ENCODE measurements at places on chromosomes 1 and 21. TPM values are rescaled to one million over a fixed set of nuclear protein-coding genes. Genes with fewer than 3 reads are reported as not detected.

GRCh38 chr21:43315244-43316137, 111.4 kb downstream of the SIK1 start:
- DNase-seq = no peak

GRCh38 chr1:223304931-223305330, 59.0 kb downstream of the SUSD4 start:
- no peak for DNase-seq

DNA sequence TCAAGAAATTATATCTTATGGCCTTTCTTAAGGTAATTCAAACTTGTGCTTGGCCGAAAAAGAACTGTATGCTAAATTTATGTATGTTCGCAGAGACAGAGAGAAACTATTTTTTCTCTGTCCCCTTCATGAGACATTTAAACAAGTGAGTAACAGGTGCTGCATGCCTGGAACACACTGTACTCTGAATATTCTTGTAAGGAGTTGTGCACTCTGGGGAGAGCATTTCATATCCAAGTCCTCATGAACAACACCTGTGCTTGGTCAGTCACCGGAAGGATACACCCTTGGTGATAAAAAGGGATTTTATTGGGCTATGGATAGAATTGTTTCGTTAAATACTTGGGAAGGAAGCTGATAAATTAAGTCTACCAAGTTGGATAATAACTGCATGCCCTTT, 220.8 kb upstream of the NRIP1 start:
- DNase-seq = no peak

GRCh38 chr1:53378932-53379661, 51.2 kb upstream of the LRP8 start:
- no peak for DNase-seq

- DNase-seq = no peak
Observed at GRCh38 chr1:110591956-110592355, 14.2 kb downstream of the KCNA2 start.

DNA sequence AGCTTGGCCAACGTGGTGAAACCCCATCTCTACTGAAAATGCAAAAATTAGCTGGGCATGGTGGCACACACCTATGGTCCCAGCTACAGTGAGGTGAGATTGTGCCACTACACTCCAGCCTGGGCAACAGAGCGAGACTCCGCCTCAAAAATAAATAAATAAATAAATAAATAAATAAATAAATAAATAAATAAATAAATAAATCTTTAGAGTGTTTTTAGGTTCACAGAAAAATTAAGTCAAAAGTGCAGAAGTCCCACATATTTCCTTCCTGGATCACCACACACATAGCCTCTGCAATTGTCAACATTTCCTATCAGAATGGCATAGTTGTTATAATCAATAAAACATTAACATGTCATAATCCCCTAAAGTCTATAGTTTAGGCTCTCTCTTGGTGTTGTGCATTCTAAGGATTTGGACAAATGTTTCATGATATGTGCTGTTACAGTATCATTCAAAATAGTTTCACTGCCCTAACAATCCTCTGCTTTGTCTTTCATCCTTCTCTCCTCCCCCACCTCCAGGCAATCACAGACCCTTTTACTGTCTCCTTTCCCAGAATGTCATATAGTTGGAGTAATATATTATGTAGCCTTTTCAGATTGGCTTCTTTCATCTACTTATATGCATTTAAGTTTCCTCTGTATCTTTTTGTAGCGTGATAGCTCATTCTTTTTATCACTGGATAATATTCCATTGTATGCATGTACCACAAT, 58.3 kb downstream of the LAMC1 start:
- no peak for DNase-seq

DNA sequence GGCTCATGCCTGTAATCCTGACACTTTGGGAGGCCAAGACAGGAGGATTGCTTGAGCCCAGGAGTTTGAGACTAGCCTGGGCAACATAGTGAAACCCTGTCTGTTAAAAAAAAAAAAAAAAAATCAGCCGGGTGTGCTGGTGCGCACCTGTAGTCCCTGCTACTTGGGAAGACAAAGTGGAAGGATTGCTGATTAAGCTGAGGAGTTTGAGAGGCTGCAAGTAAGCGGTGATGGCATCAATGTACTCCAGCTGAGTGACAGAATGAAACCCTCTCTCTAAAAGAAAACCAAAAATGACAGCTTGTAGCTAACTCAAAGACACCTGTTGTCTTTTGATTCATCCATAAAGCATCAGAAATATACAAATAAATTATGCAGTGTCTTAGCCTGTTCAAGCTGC, 31.8 kb downstream of the SIPA1L2 start:
- no peak for DNase-seq

- no peak for DNase-seq
Observed at GRCh38 chr1:160460214-160460642, 59.9 kb downstream of the VANGL2 start.

DNA sequence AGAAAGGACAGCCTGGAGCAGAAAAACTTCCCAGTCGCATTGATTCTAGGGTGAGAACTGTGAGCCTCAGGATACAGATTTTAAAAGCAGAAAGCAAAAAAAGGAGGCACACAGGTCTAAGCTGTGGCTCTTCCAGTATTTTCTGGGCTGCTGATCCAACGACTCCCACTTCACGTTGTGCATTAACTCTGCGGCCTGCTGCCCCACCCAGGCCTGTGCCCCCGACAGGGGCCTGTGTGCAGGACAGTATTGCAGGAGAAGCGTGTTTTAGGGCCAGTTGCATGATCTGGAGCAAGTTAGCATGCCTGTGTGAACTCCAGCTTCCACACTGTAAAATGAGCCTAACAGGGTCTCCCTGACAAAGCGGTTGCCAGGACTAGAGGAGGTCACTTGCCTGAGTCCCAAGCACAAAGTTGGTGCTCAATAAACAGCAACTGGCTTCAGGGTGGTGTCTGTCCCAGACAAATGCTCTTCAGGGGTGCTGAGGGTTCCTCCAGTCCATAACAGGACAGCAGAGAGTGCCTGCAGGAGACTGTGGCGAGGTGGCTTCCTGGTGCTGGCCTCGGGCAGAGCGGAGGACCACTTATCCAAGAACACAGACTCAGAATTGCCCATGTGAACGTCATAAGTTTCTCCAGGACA, 66.8 kb upstream of the RAB4A start:
- DNase-seq = no peak

DNA sequence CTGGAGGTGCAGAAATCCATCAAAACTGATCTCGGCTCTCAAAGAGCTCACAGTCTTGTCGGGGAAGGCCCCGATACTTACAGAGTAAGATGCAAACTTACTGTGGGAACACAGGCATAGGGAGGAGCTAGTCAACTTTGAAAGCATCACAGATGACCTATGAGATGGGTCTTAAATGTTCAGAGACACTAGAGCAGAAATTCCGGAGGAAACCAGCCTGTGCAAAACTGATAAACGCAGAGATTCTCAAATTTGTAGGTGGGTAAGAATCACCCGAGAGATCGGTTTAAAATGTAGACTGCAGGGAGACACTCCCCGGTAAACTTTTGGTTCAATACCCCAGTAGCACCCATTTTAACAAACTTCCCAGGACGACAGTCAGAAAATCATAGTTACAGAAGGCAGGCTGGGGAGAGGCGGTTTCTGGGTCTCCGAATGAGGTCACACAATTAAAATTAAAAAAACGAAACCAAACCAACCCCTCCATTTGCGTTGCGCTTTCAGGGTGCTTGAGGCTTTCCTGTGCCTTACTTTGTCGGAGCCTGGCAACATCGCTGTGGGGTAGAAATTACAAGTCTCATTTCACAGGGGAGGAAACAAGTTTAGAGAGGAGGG, 755 bp upstream of the THRAP3 start:
- DNase-seq = no peak

GRCh38 chr1:2405588-2406295, 6.6 kb downstream of the PEX10 start:
- DNase-seq = no peak

DNA sequence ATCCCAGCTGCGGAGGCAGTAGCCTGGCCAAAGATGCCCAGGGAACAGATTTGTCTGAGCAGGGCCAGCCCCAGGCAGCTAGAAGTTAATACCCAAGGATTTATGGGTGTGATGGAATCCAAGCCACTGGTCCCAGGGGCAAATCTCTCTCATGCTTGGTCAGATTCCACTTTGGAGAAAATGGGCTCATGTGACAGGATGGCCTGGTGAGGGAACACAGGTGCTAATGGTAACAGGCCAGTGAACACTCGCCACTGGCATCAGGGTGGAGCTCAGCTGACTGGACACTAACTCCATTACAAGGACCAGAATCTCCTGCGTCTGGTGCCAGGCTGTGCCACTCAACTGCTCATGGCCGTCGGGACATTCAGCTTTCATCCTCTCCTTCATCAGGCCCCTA, 12.0 kb downstream of the MDM4 start:
- DNase-seq = no peak

DNA sequence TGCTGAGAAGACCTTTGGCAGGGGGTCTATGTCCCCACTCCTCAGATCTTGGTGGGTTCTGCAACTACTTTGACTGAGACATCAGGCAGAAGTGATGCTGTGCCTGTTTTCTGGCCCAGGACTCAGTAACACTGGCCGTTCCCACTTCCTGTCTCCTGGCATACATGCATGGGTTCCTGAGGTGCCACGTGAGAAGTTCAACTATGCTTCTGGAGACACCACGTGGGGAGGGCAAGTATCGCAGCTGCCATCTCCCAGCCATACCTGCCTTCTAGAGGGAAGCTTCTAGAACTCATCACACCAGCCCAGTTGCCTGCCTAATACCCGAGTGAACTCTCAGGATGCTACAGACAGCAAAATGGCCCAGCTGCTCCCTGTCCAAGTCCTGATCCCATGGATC, 65.8 kb downstream of the TRABD2B start:
- DNase-seq = no peak

DNA sequence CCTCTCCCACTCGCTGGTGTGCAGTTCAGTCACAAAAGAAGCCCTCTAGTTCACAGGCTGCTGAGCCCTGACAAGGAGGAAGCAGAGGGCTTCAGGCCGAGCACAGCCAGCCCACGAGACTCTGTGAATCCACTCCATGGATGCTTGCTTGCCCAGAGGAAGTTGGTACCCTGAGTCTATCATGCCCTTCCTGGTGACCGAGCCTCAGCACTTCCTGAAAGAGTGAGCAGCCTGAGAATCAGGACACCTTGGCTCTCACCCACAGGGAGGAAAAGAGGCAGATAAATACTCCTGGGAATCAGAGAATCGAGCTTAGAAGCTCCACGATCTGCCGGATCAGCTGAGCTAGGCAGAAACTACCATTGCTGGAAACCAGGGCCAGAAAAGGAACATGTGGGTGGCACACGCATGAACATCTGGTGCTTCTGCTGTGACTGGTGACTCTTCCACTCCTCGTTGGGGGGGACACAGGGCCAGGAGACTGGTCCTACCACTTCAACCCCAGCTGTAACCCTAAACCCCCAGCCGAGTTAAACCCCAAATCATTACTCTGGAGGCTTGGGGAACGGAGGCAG, 376.3 kb upstream of the CAMK1G start:
- DNase-seq = no peak

- DNase-seq = no peak
Observed at GRCh38 chr1:242585616-242586359, 61.3 kb upstream of the PLD5 start.

- no peak for DNase-seq
Observed at GRCh38 chr1:58941471-58942289, 157.8 kb upstream of the JUN start.

- DNase-seq = no peak
Observed at GRCh38 chr1:59076612-59077011, 220.3 kb upstream of the FGGY start.

GRCh38 chr1:158121604-158122254, 59.0 kb upstream of the CD1D start:
- no peak for DNase-seq

DNA sequence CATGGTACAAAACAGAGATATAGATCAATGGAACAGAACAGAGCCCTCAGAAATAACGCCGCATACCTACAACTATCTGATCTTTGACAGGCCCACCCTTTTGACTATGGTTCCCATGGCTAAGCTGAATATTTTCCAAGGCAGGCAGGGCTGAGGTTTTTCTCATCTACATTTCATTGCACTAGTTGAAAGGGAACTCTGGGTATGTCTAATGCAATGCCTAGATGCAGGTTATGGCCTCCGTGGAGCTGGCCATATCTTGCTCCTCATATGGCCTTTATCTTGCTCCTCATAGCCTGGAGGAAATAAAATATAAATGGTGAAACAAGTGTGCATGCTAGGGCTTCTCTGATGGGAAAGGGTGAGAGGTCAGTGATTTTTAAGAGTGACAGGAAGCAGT, 10.6 kb downstream of the SPRR5 start:
- no peak for DNase-seq

DNA sequence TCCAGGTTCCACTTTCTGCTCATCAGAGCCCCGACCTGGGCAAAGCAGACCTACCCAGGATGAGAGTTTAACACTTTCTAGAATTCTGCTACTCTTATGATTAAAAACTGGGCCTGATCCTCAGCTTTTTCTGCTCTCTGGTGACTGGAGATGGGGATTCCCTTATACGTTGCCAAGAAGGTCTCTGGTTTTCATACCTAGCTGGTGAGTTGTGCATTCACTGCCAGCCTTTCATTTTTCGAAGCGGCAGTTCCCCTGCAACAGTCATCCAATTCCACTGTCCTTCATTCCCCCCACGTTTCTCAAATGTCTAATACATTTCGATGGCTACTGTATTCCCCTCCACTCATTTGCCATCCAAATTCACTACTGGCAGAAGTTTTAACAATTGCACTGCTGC, 135.3 kb downstream of the ADSS2 start:
- no peak for DNase-seq

DNA sequence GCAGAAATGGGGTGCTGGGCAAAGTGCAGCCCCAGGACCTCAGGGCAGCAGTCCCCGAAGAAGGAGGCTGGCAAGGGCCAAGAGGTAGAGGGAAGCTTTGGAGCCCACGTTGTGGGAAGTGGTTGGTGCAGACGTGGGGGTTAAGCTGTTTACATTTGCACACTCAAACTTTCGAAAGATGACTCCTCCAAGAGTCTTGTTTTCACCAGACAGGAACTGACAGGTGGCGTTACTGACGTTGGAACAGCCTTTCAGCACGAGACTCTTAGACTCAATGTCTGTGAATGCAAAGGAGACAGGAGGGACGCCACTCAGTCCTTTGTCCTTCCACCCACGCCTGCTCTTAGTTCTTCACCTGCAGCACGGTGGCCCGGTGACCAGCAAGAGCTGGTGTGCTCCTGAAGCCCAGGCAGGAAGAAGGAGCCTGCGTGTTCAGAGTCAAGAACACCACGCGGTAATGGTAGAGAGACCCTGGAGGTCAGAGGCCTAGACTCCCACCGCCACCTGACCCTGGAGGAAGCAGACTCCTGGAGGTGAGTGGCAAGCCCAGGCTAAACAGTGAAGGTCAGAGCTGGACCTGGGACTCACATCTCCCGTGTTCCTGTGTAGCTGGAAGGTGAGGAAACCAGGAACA, 15.9 kb downstream of the LYPD8 start:
- DNase-seq = no peak

The FOXE3 gene
- total RNA-seq = not detected

The CA14 gene
- total RNA-seq = not detected

The OR2T2 gene
- 4.1 TPM for total RNA-seq

The RBP7 gene
- total RNA-seq = not detected

The IFI44L gene
- 5.0 TPM for total RNA-seq

The OR2L2 gene
- total RNA-seq = 0.18 TPM

The AIM2 gene
- total RNA-seq = 46.5 TPM

The FAM110D gene
- total RNA-seq = not detected
